Stimulated activated CD4-positive, alpha-beta T cell treated with anti-CD3 and anti-CD28 coated beads, Interleukin-4, amount 100 ng/mL, for 1 hour (primary cell): ENCODE measurements at places on chromosomes 5 and 9.

GRCh38 chr9:113131689-113132151, 19.1 kb upstream of the SLC31A2 start:
- no peak for DNase-seq

GRCh38 chr9:133421615-133422542, at the start of gene ADAMTS13:
TSS of gene ADAMTS13 (plus strand) at chr9:133422367. CDS start at chr9:133422444, 77 bp downstream.
- peak; percentile 13 for DNase-seq

DNA sequence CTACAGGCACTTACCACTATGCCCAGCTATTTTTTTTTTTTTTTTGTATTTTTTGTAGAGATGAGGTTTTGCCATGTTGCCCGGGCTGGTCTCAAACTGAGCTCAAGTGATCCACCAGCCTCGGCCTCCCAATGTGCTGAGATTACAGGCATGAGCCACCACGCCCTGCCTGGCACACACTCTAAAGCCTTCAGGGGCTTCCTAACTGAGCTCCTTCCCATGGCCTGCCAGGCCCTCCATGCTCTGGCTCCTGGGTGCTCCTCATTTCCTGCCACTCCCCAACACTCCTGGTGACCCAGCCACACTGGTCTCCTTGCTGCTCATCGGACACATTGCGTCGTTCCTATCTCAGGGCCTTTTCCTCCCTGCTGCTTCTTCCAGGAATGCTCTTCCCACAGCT, 61.5 kb downstream of the CARTPT start:
- no peak for DNase-seq

GRCh38 chr5:109030360-109031143, 282.9 kb downstream of the FER start:
- DNase-seq, result no peak

- no peak for DNase-seq
Observed at GRCh38 chr5:146068977-146069779, 36.2 kb downstream of the PLAC8L1 start.

- DNase-seq, result peak; percentile 58
Observed at GRCh38 chr5:170302653-170303501, 5.3 kb upstream of the LCP2 start.

DNA sequence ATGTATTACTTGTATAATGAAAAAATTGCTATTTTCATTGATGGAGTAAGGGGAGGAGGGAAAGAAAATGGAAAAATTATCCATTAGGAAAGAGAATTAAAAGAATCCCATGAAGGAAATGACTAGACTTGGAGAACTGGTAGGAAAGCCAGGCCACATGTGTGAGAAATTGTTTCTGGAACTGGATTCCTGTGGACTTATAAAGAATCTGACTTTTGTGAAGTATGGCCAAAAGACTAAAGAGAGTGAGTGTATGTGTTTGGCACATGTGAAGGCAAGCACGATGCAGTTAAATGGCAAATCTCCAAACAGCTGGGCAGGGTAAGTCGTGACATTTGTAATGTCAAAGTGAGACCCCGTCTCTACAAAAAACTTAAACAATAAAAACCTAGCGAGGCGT, 89.4 kb downstream of the MTX3 start:
- DNase-seq, result no peak

DNA sequence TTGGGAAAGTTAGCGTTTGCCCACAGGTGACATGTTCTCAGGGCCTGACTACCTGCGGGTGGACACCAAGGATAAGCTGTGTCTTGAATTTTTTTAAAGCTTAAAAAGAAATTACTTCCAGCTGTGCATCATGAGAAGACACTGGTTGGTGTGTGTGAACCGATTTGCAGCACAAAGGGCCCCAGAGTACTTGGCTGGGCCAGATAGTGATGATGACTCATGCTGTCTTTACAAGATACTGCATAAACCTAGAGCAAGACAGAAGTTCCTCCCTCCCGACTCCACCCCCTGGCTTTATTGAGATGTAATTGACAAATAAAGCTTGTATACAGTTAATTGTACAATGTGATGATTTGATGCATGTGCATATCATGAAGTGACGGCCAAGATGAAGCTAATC, 212.8 kb downstream of the NXNL2 start:
- DNase-seq, result no peak

- no peak for DNase-seq
Observed at GRCh38 chr5:131218392-131218791, 45.5 kb upstream of the CDC42SE2 start.

DNA sequence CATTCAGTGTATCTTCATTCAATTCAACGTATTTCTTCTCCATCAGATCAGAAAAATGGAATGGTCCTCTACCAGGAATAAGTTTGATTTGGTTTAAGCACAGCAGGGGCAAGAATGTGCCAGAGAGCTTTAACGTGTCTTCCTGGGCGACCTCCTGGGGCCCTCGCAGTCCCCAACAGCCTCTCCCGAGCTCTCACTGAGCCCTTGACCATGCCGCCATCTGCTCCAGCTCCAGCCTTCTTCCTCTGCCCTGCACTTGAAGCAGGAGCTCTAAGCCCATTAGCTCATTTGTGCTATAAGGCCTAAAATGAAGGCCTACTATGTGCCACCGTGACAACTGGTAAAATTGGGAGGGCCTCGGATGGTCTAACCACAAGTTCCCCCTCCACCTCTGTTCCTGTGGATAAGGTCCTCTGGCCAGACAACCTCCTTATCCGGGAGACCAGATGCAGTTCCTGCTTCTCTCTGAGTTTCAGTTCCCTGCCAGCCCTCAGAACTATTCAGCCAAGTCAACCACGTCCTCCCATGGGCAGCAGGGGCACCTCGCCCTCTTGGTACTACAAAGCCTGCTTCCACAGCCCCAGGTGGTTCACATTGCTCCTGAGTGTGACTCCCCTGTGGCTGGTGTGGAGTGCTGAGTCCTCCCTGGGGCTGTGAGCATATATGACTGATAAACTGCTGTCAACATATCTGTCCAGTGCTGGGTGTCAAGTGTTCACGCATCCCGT, 35.8 kb downstream of the C5orf15 start:
- no peak for DNase-seq

DNA sequence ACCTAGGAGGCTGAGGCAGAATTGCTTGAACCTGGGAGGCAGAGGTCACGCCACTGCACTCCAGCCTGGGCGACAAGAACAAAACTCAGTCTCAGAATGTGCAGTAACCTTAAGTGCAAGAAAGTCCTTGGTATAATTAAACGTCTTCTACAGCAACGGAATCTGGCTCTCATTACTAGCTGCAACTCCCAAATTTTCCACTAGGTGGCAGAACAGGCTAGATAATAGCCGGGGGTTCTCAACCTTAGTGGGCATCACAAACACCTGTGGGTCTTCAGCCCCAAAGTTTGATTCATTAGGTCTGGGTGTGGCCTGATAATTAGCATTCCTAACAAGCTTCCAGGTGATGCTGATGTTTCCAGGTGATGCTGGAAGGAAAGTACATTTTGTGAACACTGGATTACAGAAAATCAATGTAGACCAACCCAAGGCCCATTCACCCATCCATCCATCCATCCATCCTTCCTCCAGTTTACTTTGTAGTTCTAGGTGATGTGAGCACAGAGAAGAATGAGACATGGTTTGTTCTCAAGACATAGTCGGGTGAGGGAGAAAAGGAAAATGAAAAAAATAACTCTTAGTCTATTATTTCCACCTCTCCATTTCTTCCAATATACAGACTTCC, 37.3 kb downstream of the FBXW2 start:
- DNase-seq, result peak; percentile 38

DNA sequence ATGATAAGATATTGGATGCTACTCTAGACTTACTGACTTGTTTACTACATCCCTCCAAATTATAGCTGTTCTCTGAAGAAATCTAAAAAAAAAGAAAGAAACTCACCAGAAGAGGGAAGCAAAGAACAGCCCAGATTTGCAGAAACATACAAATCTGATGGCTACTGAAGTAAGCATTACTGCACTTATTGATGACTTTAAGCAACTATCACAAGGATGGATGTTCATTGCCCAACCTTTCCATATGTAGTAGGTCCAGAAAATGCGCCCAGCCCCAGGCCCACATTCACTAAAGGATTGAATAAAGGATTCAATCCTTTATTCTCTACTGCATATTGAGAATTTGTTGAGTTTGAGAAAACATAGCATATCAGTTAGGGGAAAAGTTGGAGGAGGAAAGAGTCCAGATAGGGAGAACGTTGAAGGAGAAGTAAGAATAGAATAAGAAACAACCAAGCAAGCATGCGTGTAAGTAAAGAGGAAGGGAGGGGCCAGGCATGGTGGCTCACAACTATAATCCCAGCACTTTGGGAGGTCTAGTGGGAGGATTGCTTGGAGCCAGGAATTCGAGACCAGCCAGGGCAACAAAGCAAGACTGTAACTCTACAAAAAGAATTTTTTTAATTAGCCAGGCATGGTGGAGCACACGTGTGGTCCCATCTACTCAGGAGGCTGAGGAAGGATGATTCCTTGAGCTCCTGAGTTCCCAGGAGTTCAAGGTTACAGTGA, 33.8 kb upstream of the DTWD2 start:
- DNase-seq, result no peak

DNA sequence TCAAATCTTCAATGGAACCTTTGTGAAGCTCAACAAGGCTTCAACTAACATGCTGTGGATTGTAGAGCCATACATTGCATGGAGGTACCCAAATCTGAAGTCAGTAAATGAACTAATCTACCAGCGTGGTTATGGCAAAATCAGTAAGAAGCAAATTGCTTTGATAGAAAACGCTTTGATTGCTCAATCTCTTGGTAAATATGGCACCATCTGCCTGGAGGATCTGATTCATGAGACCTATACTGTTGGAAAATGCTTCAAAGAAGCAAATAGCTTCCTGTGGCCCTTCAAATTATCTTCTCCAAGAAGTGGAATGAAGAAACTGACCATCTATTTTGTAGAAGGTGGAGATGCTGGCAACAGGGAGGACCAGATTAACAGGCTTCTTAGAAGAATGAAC, 54.7 kb upstream of the TTC39B start:
- no peak for DNase-seq

- DNase-seq, result no peak
Observed at GRCh38 chr9:84966876-84967830, 297.6 kb downstream of the NTRK2 start.

DNA sequence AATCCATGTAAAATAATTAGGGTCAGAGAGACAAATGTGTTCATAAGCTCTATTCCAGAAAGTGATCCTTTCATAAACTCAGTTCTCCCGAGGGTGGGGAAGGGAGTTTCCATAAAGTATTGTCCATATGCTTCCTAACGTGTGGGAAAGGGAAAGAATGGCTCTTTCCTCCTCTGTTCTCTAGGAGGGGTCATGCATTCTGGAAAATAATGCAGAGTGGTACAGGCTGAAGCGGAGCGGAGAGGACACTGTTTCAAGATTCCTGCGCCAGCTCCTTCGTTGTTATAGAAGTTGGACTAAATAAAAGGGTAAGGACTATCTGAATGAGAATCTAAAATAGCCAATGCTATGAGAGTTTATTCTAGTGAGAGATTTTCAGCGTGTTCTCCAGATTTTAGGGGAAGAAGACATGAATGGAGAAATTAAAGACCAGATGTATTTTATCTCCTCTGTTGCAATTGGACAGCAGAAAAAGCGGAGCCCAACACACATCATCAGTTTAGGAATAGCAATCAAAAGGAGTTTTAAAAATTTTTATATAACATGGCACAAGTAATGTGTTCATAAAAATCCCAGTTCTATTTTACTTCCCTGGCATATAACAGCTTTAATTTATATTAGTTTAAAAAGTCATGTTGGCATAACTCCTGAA, 166.9 kb upstream of the MPDZ start:
- DNase-seq, result no peak

GRCh38 chr9:98438666-98439065, 183.2 kb upstream of the TBC1D2 start:
- DNase-seq, result no peak

DNA sequence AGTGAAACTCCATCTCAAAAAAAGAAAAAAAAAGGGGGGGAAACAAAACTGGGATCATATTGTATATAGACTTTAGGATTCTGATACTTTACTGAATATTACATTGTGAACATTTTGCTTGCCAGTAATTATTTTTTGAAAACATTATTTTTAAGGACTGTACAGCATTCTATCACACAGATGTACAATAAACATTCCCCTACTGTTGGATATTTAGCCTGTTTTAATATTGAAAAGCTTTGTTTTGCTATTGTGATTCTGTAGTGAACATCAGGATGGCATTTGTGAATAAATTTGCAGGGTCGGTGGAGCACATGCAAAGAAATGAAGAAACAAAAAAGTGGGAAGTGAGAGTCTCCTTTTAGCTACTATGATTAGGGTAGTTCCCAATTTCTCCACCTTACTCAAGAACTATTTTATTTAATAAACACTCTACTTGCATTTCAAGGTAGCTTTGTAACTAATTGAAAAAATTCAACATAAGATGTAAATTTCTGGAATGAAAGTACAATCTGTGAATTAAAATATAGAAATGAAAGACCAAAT, 18.7 kb downstream of the RASGRF2 start:
- DNase-seq, result no peak

DNA sequence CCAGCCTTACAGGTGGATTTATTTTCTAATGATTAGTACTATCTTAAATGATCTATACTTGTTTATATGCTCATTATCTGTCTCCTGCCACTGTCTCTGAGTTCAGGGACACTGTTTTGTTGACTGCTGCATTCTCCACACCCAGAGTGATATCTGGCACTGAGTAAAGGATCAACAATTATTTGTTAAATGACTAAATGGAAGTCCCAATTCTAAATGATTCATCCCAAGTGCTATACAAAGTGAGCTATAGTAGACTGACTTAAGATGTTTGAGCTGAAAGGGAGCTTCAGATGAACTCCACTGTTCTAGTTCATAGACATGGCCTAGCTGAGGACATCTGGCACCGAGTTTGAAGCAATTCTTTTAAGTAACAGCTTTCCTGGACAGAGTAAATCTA, 40.5 kb downstream of the ITGA2 start:
- no peak for DNase-seq
